Tibial nerve (tissue), 4 donors: ENCODE measurements at places on chromosomes 6 and 20.

DNA sequence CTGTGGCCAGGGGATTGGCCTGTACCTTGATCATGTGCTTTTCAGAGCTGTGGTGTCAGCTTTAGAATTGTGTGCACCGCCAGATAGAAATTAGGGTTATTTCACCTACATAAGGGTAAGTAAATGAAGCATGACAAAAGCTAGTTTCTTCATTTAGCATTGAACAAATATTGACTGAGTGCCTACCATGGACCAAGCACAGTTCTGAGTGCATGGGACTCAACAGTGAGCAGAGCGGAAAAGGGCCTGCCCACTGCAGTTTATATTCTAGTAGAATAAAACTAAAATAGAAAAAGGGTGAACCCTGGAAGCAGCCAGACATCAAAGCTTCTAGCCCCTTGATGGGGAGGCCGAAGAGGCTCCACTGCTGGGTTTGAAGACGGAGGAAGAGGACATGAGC is 25.6 kb downstream of the ECT2L start:
- DNase-seq: no peak

- no peak for DNase-seq
Measured at GRCh38 chr6:112205427-112206109, 48.8 kb downstream of the LAMA4 start.

GRCh38 chr20:15930311-15931305 is 642.6 kb downstream of the KIF16B start:
- no peak for DNase-seq

- DNase-seq: no peak
Measured at GRCh38 chr6:90468080-90468479, 118.8 kb downstream of the MAP3K7 start.

- DNase-seq: no peak
Measured at GRCh38 chr20:48007351-48007750, 222.1 kb upstream of the SULF2 start.

GRCh38 chr20:57481281-57481711 is 43.6 kb downstream of the CTCFL start:
- DNase-seq: no peak

DNA sequence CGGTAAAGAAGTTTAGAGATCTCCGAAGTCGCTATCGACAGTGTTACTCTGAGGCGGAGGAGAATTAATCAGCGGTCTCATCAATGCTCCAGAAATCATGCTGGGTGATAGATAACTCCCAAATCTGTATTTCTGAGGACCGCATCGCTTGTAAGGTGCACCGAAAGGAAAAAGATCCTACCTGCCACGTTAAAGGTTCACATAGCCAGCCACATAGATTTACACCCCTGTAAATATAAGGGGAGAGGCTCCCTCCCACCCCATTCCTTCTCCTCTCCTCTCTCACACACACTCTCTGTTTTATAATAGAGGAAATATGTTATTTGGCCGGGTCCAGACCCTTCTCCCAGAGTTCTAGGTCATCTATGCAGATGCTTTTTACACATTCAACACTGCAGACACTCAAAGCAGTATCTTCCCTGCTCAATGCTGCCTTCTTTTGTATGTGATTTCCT is 620 bp upstream of the DEK start:
- no peak for DNase-seq

DNA sequence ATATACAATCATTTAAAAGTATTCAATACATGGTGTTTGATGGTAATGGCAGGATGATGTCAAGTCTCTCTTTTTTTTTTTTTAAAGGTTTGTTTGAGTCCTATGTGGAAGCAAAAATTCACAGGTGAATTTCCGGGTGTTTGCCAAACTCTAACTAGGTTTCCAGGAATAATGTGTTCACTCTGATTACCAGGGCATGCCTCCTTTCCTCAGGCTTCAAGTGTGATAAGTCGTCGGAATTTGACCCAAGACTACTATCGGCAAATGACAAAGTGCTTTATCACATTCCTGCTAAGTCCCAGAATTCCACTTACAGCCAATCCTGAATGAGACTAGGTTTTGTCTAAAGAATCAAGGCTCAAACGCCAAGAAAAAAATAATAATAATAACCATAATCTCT is 7.3 kb downstream of the OARD1 start:
- no peak for DNase-seq
